ENCODE measurements at places on chromosomes 12 and 14. TPM values are rescaled to one million over a fixed set of nuclear protein-coding genes. Genes with fewer than 3 reads are reported as not detected.
A peak's percentile ranks its signal among the peaks of the same experiment; 100 is the strongest.

DTX3 gene
- 65.9 TPM for total RNA-seq

DTX1 gene
- total RNA-seq = 5.5 TPM

DNA sequence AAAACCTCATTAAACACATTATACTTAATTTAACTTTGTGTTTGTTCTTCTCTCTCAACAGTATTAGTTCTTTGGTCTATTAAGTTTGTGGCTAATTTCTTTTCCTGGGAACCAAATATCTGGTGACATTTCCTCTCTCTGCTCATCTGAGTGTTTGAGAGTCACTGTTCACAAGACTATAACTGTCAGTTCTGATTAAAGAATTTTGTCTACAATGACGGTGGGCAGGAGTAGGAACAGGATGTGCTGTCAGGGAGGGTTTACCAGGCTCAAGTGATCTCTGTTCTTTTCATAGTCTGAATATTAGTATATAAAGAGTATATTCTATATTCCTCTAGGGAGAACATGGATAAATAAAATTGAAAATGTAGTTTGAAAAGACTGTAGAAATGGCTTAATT is 92.9 kb downstream of the ALG10B start:
- DNase-seq = no peak
- H3K4me3 ChIP-seq = no peak overlapping the region
- H3K27ac ChIP-seq = no peak overlapping the region
- no peaks in the 10 kb centered on the region for H3K36me3 ChIP-seq
- H3K4me1 ChIP-seq = no peaks in the 10 kb centered on the region
- no peaks in the 10 kb centered on the region for H3K27me3 ChIP-seq

GRCh38 chr12:111586986-111587385 is 12.1 kb downstream of the ATXN2 start:
- H3K4me1 ChIP-seq = no peaks in the 10 kb centered on the region
- DNase-seq = no peak
- no peaks in the 10 kb centered on the region for H3K27me3 ChIP-seq
- no peak overlapping the region for H3K4me3 ChIP-seq

DNA sequence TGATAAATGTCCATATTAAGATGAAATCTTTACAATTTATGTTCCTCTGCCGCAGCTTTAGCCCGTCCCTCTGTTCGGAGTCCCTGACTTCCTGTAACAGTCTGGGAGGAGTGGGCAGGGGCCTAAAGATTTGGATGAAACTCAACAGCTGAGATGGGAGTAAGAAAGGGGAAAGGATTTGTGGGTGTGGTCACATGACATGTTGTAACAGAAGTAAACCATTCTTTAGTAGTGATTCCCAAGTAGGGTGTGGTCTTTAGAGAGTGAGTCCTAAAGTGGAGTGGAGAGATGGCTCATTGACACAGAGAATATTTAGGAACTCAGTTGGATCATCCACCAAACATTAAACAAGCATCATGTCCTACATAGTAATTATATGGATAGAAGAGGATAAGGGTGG is 12.9 kb downstream of the TMEM117 start:
- H3K4me3 ChIP-seq = no peak overlapping the region
- no peaks in the 10 kb centered on the region for H3K27me3 ChIP-seq
- no peaks in the 10 kb centered on the region for H3K36me3 ChIP-seq
- H3K4me1 ChIP-seq = no peaks in the 10 kb centered on the region

DNA sequence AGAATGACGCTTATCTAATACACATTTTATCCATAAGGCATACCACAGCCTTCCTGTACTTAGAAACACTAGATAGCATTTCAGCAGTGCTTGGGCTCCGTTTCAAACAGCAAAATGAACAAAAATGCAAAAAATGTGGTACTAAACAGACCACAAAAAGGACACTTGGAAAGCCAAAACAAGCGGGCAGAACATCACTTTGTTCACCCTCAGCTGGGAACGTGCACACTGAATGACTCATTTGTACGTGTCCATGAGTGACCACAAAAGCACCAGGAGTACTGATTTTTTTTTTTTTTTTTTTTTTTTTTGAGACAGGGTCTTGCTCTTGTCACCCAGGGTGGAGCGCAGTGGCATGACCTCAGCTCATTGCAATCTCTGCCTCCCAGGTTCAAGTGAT is 8.9 kb upstream of the FOXN3 start:
- H3K27ac ChIP-seq = no peak overlapping the region
- H3K27me3 ChIP-seq = no peaks in the 10 kb centered on the region
- no peak for DNase-seq
- peaks cover 15% of the 10 kb centered on the region for H3K4me1 ChIP-seq
- no peaks in the 10 kb centered on the region for H3K36me3 ChIP-seq

GRCh38 chr12:15787778-15788177 is 1.4 kb downstream of the EPS8 start:
- H3K27ac ChIP-seq = no peak overlapping the region
- no peaks in the 10 kb centered on the region for H3K27me3 ChIP-seq
- no peak for DNase-seq
- peak overlapping the region; percentile 67 for H3K4me3 ChIP-seq

GRCh38 chr12:6294156-6295093 is 16.1 kb upstream of the PLEKHG6 start:
- DNase-seq = no peak
- no peaks in the 10 kb centered on the region for H3K27me3 ChIP-seq
- no peak overlapping the region for H3K27ac ChIP-seq
- H3K4me3 ChIP-seq = no peak overlapping the region
- H3K36me3 ChIP-seq = no peaks in the 10 kb centered on the region

Data from A673 (cell line).